Fibroblast of skin of scalp (primary cell): ENCODE measurements at places on chromosomes 3 and 15.

GRCh38 chr15:70269991-70270751 lies 172.5 kb upstream of the TLE3 start:
- peak; percentile 22 for DNase-seq

DNA sequence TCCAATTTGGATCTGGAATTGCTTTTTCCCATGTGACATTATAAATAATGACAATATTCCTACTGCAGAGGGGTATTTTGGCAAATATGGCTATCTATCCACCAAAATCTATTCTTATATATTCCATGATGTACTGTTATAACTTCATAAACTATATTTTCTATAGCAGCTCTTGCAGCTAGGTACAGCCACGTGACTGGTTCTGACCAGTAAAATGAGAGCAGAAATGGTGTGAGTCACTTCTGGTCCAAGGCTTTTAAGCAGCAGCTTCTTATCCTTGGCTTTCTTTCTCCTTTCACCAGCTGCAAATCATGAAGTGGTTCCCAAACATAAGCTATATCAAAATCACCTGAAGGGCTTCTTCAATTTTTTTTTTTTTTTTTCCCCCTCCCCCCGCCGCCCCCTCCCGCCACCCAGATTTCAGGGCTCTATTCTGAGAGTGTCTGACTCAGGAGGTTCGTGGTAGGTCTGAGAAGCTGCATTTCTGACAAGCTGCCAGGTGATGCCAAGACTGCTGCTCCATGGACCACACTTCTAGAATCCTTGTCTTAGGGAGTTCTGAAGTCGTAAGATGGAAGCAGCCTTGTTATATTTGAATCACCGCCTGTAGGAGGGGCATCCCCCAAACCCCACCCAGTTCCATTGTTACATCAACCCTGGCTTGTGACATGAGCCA lies 357.5 kb downstream of the CHST2 start:
- DNase-seq: peak; percentile 7

- DNase-seq: no peak
Measured at GRCh38 chr3:189204167-189204866, 32.5 kb downstream of the TPRG1 start.

DNA sequence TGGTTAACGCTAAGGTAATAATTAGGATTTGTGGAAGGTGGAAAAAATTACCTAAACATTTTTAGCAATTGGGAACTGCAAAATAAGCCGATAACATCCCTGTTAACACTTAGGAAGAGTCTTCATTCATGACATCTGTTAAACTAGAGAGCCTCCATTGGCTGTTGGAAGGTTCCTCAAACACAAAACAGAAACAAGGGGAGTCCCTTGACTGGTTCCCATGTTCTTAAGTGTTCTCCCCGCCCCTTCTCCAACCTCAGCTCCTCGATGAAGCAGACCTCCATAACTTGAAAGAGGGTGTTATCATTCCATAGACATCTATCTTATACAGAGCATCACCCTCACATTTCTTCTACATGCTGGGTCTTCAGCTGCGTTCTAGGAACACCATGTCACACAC lies 2.5 kb downstream of the SLC22A13 start:
- DNase-seq: no peak

GRCh38 chr15:98143116-98143515 lies 182.6 kb downstream of the ARRDC4 start:
- DNase-seq: no peak

GRCh38 chr15:81296673-81297072 lies 27.3 kb downstream of the STARD5 start:
- DNase-seq: peak; percentile 17

GRCh38 chr3:195021692-195022091 lies 249.3 kb downstream of the XXYLT1 start:
- no peak for DNase-seq

GRCh38 chr15:66911131-66911700 lies 154.2 kb upstream of the SMAD3 start:
- DNase-seq: no peak

DNA sequence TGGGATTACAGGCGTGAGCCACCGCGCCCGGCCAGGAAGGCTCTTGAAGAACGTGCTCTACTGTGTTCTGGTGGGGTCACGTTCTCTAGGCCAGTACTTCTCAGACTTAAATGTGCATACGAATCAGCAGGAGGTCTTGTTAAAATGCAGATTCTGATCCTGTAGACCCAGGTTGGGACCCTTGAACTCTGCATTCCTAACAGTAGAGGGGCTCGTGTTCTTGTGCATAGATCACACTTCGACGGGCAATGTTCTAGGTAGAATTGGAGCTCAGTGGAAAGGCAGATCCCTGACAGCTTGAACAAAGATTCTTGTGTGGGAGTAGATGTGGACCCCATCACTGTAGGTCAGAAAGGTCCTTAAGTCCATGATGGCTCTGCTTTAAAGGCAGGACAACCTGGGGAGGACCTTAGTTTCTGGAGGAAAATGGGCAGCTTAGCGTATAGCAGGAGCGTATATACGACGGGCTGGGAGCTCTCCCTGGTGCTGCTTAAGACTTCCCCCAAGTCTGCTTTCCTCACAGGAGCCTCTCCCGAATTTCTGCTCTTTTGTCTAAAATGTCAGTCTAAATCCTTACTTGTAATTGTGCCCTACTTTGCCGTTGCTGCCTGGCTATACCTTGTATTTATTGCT lies 16.9 kb upstream of the FAM81A start:
- peak; percentile 45 for DNase-seq

DNA sequence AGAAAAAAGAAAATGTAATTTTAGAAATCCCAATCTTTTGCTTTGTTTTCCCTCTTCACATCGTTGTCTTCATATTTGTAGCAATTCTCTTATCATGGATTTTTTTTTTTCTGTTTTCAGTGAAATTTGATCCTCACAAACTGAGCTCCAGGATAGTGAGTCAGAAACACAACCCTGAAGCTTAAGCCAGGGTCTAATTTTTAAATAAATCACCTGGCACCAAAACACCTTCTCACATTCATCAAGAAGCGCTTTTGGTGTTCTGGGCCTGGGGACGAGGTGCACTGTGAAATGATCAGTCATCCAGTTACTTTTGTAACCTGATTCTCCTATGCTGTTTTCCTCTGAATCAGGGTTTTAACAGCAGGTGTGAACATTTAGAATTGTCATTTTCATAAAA lies 87.7 kb downstream of the REC114 start:
- DNase-seq: no peak

- DNase-seq: no peak
Measured at GRCh38 chr15:85104584-85104983, 122.9 kb downstream of the PDE8A start.

DNA sequence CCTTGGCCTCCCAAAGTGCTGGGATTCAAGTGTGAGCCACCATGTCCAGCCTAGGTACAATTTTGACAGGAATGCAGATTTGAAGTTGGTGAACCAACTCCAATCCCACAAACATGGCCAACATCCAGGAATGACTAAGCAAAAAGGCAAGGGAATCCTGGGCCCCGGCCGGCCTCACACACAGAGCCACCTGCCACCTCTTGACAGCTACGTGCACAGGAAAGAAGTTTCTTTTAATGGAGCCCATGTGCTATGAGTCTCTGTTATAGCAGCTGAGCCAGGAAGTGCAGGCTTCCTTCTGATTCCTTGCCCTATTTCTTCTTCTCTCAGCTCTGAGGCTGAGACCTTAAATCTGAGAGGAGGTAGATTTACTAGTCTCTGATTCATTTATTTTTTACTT lies 8.8 kb downstream of the TMEM40 start:
- peak; percentile 84 for DNase-seq

- DNase-seq: peak; percentile 80
Measured at GRCh38 chr15:57505949-57506391, 85.7 kb upstream of the MYZAP start.

GRCh38 chr3:151638555-151639417 lies 94.9 kb upstream of the AADACL2 start:
- DNase-seq: no peak

DNA sequence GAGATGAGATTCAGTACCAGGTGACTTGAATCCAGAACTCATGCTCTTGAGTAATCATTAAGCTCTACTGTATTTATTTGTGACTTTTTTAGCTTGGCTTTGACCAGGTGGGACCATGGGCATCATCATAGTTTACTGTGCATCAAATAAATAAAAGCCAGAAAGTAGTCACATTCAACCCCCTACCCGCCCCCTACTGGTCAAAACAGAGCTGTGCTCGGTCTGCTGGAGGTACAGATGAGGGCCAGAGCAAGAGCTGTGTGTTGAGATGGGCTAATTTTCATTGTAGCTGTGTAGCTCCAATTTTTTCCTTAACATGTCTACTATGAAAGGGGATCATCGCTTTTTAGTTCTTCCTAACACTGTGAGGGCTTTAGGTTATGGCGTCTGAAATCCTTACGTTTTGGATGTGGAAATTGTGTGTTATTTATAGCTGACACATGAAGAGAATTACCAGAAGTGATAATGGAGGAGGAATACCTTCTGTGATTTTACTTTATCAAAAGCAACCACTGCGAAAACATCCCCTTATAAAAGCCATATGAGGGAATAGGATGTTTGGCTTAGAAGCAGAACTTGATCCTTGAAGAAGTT lies 375.1 kb downstream of the PTPRG start:
- no peak for DNase-seq

- no peak for DNase-seq
Measured at GRCh38 chr3:141440942-141441341, 45.9 kb upstream of the RASA2 start.

GRCh38 chr15:93300796-93301195 lies 211.8 kb upstream of the RGMA start:
- DNase-seq: no peak

DNA sequence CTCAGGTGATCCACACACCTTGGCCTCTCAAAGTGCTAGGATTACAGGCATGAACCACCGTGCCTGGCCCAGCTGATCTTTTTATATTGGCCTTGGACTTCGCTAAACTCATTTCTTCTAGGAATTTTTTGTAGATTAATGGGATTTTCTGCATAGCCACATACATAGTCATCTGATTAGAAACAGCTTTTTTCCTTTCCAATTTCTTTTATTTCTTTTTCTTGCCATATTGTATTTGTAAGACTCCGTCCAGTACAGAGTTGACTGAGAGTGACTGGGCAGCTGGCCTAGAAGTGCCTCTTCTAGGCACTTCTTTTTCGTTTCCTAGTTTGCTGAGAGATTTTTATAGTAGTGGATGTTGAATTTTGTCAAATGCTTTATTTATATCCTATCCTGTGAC lies 37.4 kb downstream of the ARIH1 start:
- peak; percentile 38 for DNase-seq

DNA sequence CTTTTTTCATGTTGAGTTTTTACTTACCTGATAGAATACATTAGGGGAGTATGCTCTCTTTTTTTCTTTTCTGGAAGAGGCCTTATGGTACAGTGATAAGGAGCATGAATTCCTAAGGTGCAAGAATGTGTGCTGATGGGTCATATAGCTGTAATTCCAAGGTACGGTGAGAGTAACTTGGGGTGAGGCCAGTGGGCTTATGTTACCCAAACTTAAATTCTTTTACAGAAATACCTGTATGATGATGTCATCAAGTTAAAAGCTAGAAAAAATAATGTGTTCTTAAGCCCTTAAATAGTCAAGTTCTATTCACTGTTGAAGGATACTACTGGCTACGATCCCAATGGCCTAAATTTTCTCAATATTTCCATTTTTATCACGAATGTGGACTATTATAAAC lies 111.2 kb downstream of the GMPS start:
- DNase-seq: peak; percentile 12

- DNase-seq: no peak
Measured at GRCh38 chr3:4993276-4994143, 14.3 kb downstream of the BHLHE40 start.

- DNase-seq: no peak
Measured at GRCh38 chr3:133106169-133106568, 68.0 kb downstream of the TMEM108 start.

- DNase-seq: no peak
Measured at GRCh38 chr15:67124911-67125588, 59.6 kb downstream of the SMAD3 start.

GRCh38 chr15:21262851-21263425 lies 177.4 kb downstream of the POTEB3 start:
- no peak for DNase-seq

DNA sequence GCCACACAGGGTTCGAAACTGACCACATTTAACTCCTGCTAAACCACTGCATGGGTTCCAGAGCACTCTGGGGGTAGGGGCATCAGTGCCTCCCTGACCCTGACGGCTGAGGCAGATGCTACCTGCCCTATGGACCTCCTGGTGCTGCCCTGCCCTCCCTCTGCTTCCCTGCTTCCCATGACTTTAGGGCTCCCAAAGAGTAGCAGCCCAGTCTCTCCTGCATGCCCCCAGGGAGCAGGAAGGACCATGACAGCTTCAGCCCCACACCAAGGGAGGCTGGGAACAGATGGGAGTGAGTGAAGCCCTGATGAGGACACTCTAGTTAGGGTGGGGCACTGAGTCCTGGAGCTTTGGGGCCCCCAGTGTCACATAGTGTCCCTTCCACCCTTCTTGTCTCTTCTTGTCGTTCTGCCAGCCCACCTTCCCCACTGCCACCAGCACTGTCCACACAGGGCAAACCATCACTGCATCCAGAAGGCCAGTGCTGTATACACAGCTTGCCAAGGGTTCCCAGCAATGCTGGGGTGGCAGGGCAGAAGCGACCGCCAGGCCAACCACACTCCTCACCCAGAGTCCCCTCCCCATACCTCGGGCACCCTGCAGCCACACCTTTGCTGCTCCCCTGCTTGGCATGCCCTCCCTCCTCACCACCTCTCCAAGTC lies 31.0 kb downstream of the SRPRB start:
- no peak for DNase-seq
